EL (cell line): ENCODE measurements at places on chromosomes 13 and 19.

- no peak for DNase-seq
Observed at GRCh38 chr19:17086834-17087233, 11.3 kb downstream of the MYO9B start.

GRCh38 chr13:111341886-111342285, 21.4 kb downstream of the TEX29 start:
- DNase-seq, result no peak

DNA sequence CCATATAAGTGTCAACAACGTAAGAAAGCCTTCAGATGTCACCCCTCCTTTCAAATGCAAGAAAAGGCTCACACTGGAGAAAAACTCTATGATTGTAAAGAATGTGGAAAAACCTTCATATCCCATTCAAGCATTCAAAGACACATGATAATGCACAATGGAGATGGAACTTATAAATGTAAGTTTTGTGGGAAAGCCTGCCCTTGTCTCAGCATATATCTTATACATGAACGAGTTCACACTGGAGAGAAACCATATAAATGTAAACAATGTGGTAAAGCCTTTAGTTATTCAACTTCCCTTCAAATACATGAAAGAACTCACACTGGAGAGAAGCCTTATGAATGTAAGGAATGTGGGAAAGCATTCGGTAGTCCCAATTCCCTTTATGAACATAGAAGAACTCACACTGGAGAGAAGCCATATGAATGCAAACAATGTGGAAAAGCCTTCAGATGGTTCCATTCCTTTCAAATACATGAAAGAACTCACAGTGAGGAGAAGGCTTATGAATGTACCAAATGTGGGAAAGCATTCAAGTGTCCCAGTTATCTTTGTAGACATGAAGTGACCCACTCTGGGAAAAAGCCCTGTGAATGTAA, 11.1 kb downstream of the ZNF844 start:
- no peak for DNase-seq

DNA sequence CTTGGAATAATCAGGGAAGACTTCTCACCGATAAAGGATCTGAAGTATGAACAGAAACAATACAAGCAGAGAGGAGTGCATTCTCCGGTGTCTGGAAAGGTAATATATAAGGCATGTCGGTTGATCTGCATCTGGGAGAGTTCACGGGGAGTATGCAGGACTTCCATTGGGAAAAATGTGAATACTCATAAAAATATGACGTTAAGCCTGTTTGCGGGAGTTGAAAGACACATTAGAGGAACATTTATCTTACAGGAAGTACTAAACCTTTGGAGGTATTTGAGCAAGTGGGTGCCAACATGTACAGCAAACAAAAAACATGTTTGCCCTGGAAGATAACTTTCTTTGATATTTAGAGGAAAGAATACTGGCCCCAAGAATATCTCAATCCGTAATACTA, 286.8 kb downstream of the SLITRK6 start:
- no peak for DNase-seq

DNA sequence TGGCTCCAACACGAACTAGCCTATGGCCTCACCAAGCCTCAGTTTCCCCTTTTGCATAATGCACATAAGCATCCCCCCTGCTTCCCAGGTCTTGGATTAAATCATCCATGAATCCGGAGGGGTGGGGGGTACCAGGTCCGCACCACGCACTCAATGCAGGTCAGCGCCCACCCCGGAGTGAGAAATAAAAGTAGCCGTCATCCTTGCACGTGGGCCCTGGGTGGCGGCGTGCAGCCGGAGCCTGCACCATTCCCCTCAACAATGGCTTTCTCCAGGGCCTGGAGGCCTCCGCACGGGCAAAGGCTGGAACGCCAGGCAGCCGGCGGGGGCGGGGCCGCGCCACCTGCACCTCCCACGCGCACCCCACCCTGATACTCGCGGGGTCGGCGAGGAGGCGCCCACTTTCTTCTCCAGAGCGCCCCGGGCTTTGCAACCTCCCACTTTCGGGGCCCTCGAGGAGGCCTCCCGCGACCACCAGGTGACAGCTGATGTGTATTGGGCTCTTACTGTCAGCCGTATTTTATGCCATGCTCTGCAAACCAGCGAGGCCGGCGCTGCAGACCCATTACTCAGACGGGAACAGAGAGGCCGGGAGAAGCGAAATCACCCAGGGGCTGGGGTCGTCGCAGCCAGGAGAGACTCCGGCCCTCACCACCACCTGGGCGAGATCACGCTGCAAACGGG, 767 bp upstream of the GADD45B start:
- DNase-seq, result peak; percentile 77

DNA sequence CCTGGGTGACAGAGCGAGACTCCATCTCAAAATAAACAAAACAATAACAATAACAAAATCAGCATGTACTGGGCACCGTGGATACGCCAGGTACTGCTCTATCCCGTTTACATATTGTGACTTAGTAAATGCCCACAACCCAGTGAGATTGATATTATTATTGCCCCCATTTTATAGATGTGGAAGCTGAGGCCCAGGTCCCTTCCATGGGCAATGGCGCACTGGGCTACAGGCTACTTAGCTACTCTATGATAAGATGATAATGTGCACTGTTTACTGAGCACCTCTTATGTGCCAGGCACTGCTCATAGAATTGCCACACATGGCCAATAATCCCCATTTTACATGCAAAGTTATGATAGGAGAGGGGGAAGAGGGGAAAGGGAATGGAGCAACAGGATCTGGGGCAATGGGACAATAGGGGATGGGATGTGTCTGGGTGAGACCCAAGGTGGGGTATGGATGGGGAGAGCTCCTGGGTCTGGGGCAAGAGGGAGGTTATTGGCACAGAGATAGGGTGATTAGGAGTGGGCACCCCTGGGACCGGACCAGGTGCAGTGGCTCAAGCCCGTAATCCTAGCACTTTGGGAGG, 5.4 kb downstream of the KCNN4 start:
- no peak for DNase-seq

- no peak for DNase-seq
Observed at GRCh38 chr13:20938302-20938701, 35.8 kb upstream of the XPO4 start.

DNA sequence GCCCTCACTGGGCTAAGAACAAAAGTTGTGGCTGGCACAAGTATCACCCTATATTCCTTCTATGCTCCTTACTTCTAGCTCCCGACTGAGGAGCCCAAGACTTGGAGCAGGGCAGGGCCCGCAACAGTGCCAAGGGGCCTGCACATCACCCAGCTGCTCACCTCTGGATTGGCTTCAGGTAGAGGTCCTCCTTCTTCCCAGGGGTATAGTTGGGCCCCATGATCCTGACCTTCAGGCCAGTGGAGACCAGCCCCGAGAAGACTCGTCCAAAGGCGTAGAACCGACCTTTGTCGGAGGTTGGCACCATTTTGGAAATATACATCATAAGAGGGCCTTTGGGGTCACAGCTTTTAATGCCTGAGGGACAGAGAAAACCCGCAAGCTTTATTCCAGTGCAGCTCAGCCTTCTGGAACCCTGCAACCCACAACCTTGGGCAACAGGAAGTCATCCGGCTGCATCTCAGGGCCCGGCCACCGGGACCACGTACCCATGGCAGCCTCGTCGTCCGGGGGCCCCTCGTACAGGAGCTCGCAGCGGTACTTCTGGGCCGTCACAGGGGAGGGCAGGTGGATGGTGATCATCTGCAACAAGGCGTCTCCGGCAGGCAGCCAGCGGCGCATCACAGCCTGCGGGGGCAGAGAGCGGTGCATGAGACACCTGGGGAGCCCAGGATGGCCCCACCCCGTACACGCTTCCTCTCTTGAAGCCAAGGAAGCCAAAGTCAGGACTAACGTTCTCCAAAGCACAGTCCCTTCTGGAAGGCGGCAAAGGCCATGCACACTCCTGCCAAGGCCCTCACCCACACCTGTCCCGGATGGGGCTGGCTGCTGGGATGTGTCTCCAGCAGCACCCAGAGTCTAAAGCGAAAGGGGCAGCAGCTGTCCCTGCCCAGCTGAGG, 4.7 kb downstream of the EEF2 start:
- DNase-seq, result no peak

DNA sequence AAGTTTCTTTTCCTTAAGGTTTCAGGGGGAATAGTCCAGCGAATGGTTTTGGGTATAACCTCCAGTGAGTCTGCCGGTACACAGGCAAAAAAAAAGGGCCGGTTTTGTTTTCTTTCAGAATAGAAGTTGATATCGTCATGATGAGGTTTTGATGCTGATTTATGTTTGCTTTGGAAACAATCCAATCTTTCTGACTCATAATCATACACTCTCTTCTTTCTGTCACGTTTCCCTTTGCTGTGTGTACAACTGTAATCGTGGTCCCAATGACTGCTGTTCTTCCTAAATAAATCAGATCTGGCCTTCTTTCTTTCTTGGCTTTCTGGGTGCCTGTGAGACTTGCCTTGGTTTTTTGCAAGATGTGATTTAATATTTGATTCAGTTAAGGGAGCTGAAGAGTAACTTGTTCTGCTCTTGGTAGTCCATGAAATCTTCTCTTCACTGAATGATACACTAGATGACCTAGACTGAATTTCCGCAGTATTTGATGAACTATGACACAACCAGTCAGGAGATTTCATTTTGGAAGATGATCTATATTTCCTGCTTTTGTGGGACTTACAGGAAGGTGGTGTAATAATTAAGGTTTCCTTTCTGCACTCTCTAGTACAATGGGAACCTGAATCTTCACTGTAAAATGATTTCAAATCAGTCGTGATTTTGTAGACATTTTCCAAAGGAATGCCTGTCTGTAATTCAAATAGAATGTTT, 34.9 kb upstream of the METTL21C start:
- DNase-seq, result peak; percentile 61

DNA sequence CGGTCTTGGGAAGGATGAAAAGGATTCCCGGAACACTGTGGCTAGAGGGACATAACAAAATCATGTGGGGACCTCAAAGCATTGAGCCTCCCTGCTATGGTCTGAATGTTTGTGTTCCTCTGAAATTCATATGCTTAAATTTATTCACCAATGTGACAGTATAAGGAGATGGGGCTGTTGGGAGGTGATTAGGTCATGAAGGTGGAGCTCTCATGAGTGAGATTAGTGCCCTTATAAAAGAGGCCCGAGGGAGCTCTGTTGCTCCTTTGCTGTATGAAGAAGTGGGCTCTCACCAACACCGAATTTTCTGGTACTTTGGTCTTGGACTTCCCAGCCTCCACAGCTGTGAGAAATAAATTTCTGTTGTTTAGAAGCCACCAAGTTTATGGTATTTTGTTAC, 26.1 kb upstream of the DGKH start:
- no peak for DNase-seq

DNA sequence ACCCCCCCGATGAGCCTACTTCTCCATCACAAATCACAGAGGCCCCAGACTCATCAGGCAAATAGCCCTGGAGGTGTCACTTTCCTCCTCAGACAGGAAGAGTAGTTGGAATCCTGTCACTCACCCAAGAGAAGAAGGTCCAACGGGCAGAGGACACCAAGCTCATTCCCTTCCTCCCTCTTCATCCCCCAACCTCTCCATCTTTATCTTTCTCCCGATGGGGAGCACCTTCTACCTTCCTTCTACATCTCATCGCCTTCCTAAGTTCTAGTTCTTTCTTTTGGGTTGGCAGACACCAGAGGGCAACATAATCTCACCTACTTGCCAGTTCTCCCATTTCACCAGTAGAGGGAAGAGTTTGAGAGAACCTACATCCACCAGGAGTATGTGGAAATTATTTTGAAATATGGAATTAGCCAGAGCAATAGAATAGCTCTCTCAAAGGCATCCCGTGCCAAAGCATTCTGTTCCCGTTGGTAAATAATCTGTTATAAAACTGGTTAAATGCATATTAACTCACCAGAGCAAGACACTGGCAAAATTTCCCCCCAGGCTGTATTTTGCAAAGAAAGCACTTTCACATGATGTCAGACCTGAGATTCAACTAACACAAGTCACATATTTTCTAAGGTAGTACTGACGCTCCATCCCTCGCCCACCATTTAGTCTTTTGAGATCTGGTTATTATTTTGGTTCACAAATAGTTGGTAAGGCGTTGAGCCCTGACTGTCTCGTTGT, 55.0 kb downstream of the ZIC5 start:
- DNase-seq, result peak; percentile 63

GRCh38 chr19:8321986-8322637, 816 bp downstream of the RPS28 start:
- no peak for DNase-seq

DNA sequence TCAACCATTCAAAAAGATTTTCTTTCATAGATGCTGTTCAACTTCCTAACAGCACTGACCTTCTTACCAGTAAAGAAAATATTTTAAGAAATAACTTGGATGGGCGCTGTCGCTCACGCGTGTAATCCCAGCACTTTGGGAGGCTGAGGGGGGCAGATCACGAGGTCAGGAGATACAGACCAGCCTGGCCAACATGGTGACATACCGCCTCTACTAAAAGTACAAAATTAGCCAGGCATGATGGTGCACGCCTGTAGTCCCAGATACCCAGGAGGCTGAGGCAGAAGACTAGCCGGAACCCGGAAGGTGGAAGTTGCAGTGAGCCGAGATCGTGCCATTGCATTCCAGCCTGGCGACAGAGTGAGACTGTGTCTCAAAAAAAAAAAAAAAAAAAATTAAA, 865.7 kb upstream of the SLC10A2 start:
- no peak for DNase-seq

DNA sequence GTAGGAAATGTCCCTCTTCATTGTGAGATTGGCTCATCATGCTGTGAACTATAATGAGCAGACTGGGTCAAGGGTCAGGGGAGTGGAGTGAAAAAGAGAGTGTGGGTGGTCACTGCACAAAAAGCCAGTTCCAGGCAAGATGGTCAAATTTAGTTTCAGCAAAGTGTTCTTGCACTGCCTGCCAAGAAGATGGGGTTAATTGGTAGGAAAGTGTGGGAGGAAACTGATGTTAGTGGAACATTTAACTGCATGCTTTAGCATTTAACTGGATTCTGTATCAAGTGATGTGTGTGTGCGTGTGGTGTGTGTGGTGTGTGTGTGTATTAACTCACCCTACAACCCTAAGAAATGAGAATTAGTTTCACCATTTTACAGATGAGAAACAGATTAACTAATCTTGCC, 131.6 kb downstream of the COG6 start:
- no peak for DNase-seq

- DNase-seq, result no peak
Observed at GRCh38 chr19:45553464-45553863, 31.1 kb downstream of the OPA3 start.

- DNase-seq, result no peak
Observed at GRCh38 chr13:43611281-43612273, 175.2 kb downstream of the ENOX1 start.

DNA sequence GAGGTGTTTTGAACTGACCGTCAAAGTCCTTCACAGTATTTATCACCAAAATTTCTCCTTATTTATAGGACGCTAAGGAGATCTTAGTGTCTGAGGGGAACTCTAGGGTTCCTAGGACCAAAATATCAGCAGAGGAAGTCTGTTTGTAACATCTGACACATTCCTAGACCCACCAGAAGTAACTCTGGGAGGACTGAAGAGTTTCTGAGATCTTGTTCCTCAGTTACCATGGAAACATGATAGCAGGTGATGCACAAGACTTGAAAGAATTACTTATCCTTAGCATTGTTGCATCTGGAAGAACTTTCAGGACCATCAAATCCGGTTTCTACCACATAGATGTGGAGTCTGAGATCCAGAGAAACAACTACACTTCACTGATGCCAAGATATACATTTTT, 164.6 kb downstream of the IER2 start:
- no peak for DNase-seq
